Bronchial smooth muscle cell (primary cell): ENCODE measurements at places on chromosomes 7 and 10. TPM values are rescaled to one million over a fixed set of nuclear protein-coding genes. Genes with fewer than 3 reads are reported as not detected.

Gene PTF1A
- total RNA-seq: not detected in 2 replicates

Gene GPR146
- total RNA-seq: 1.6 and 2.4 TPM in 2 replicates

Gene IKZF1
- total RNA-seq: 0.16 TPM in 1 of 2 replicates, not detected in the other

Gene SEMA3E
- total RNA-seq: 0.79 and 11.0 TPM in 2 replicates

Gene VWC2
- under 0.01 TPM in 1 of 2 replicates, not detected in the other for total RNA-seq
